ENCODE measurements at places on chromosomes 5 and 9.

DNA sequence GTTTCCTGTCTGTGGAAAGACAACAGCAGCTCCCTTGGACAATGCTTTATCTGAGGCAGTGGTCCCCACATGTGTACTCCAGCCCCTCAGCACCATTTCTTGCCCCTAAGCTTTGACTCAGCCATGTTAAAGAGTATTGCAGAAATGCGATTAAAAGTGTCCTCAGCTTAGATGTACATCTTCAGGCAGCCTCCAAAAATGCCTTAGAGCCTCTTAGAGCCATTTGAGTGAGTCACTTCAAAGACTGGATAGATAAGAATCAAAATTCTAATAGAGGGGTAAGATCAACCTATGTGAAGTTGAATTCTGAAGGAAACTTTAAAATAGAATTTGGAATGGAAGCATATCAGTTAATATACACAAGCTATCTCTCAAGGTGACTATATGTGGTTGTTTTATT is 296.3 kb downstream of the ADAMTS6 start:
- DNase-seq, result no peak

DNA sequence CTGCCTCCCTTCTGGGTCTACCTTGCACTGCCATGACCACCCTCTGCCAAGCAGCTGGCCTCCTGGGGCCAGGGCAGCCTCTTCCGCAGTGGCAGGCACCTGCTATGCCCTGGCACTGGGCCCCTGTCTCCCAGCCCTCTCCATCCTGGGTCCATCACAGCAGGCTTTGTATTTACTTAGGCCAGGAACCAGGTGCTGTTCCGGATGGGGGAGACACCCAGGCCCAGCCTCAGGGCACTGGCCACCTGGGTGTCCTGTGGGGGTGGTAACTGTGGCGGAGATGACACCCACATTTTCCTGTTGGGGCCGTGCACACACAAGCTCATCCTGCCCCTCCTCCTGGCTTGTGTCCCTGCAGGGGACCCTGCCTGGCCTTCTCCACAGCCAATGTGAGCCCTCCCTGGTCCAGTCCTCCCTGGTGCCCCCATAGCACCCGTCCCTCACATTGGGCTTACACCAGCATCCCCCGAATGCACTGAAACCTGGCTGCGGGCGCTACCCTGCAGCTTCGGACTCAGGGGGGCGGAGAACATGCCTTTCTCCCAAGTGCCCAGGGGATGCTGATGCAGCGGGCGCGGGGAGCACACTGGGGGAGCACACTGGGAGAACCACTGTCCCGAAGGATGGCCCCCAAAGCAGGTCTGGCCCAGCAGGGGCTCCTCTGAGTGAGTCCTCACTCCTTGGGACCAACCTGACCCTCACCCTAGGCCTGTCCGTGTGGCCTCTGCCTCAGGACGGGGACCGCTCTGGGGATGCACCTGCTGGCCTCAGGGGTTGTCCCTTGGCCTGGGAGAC is 17.9 kb downstream of the FAM163B start:
- no peak for DNase-seq

DNA sequence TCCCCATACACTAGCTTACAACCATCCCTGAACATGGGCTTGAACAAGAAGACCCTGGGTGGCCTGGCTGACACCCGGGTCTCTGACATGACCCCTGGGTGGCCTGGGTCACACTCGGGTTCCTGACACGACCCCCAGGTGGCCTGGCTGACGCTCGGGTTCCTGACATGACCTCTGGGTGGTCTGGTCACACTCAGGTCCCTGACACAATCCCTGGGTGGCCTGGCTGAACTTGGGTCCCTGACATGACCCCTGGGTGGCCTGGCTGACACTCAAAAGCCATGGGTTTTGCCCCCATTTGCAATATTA is 38.0 kb downstream of the PRRT1B start:
- no peak for DNase-seq

- no peak for DNase-seq
Measured at GRCh38 chr9:25677301-25678146, 720 bp downstream of the TUSC1 start.

DNA sequence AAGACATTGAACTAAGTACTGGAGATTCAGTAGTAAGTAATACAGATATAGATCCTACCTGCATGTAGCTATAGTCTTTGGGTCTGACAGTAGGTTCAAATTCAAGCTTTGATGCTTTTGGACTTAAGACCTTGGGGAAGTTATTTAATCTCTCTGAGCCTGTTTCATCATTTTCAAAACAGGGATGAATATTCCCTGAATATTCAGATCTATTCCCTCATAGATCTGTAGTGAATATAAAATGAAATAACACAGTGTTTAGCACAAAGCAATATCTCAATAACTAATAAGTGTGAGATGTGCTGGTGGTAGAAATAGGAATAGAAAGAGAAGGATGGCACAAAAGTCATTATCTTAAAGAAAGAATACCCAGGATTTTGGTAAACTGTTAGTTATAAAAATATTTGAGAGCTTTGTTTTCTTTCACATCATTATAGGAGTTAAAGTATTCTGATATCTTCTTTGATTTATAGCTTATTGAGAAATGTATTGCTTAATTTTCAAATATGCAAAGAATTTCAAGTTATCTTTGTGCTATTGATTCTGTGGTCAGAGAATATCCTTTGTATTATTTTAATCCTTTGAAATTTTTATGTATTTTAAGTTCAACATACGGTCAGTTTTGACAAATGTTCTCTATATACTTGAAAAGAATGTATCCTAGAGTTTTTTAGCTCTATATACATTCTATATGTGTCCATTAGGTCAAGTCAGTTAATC is 11.4 kb upstream of the RANBP3L start:
- DNase-seq, result no peak

DNA sequence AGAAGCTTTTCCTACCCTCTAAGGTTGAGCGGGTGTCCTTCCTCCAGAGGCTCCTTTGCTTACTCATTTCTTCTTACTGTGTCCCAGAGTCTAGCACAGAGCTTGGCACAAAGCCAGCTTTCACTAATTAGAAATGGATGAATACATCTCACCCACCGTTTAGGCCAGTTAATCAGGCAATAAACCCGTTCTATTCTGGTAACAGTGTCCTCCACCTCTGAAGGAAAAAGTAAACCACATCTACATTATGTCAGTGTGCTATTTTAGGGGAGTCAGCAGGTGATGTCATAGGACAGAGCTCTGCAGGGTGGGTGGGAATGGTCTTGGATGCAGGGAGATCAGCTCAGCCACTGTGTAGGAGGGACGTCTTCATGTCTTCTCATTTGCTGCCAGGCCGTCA is 109.2 kb downstream of the OSTF1 start:
- no peak for DNase-seq

DNA sequence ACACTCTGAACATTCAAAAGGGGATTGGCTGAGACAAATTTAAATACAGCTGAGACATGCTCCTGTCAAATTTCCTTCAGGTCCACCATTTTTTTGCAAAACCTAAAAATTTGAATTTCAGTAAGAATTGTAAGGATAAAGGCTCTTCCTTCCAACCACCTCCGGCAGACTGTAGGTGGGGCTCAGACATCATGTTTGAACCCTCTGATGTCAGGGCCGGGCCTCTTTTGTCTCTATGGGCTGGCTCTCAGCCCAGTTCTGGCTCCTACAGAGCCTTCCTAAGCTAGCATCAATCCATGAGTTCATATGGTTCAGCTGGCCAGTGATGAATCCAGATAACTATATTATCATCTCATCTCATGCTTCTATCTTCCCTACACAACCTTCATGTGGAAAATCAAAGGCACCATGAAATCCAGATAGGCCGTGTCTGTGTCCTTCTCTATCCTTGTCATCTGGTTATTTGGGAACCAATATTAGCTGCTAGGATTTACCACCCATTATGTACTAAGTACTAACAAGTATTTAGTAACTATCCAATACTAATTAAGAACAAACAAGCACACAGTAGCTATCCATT is 44.2 kb downstream of the NIPSNAP3B start:
- DNase-seq, result no peak

DNA sequence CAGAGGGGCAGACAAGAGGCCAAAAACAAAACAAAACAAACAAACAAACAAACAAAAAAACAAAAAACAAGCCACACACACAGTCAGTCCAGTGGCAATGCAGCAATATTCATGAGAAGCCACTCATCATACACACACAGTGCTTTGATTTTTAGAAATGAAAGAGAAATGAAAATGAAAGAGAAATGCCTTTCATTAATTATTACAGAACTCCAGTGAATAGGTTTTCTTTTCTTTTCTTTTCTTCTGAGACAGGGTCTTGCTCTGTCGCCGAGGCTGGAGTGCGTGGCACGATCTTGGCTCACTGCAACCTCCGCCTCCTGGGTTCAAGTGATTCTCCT is 36.9 kb downstream of the SPRY4 start:
- DNase-seq, result peak; percentile 12

- no peak for DNase-seq
Measured at GRCh38 chr5:130724658-130725057, 440.4 kb downstream of the HINT1 start.

- no peak for DNase-seq
Measured at GRCh38 chr5:40594811-40595210, 84.9 kb upstream of the PTGER4 start.

GRCh38 chr5:3145641-3146040 is 394.2 kb upstream of the IRX2 start:
- no peak for DNase-seq

GRCh38 chr5:136998854-136999357 is 500.2 kb downstream of the SPOCK1 start:
- DNase-seq, result no peak

- DNase-seq, result no peak
Measured at GRCh38 chr5:2981035-2981434, 229.6 kb upstream of the IRX2 start.

DNA sequence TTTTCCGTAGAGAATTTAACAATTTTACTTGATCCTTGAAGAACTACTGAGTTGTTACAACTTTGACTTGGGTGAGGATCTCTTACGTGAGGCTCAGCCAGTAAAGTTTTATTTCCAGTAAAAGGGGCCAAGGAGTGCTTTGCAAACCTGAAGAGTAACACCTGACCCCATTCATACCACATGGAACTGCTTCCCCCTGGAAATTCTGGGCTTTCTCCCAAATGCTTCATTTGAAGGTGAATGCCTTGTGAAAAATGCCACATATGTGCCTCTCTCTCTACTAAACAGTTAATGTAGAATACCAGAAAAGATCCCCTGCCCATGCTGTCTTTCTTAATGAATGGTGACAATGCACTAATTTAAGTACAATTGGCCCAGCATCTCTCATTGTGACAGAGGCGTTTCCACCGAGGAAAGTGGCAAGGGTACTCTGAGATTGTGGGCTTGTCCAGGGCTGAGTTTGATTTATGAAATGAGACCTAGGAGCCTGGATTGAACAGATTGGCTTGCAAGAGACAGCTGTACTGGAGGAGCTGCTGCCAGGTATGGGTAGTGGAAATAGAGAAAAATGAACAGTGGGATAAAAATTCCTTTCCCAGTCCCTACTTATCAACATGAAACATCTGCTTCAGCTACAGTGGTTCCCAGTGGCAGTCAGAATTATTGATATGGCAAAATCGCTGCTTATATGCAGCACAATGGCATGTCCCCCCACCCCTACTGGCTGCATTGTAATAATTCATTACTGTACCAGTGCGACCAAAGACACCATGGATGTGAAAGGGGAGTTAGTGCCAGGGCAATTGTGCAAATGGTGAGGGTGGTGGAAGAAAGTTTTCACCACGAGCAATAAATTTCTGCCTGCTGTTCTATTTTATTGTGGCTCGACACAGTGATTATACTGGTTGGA is 843.7 kb upstream of the WWC1 start:
- no peak for DNase-seq

DNA sequence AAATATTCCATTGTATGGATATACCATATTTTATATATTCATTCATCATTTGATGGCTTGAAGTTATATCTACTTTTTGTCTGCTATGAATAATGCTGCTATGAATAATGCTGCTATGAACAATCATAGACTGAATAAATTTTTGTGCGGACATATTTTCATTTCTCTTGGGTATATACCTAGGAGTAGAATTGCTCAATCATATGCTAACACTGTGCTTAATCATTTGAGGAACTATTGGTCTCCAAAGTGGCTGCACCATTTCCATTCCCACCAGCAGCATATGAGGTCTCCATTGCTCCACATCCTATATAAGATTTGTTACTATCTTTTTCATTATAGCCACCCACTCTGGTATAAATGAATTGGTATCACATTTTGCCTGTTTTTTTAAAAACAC is 18.3 kb upstream of the TEK start:
- no peak for DNase-seq

- no peak for DNase-seq
Measured at GRCh38 chr9:17942498-17942897, 363.6 kb downstream of the SH3GL2 start.

DNA sequence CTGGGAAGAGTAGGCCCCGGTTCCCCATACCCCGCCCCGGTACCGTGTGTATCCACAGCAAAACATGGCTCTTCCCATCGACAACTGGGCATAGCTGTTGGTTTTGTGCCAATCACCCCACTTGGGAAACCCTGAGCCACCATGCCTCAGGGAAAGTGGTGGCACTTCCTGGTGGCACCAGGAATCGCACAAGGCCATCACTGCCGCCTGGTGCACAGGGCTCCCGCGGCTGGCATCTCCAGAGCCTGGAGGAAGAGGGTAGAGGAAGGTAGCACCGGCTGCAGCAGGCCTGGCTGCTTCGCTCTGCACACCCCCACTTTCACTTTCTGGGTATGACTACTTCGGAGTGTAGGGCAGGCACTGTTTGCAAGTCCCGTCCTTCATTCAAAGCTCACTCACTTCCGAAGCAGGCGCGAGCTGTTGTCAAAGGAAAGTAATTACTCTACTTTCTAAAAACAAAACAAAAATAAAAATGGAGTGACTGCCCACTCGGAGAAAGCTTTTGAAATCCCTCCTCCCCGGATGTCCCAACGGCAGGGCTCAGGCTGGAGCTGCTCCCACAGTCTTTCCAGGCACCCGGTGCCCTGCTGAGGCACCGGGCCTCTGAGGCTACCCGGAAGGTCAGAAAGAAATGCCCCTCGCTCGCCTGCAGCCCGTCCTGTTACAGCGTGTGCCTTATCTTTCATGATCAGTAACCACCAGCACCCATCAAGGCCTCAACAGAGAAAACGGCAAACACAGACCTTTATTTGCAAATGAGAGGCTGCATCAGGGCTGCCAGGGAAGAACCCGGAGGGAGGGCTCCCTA is 2.0 kb downstream of the BRD3 start:
- peak; percentile 73 for DNase-seq

GRCh38 chr9:137083394-137084004 is 3.3 kb upstream of the MAN1B1 start:
- DNase-seq, result no peak

- no peak for DNase-seq
Measured at GRCh38 chr5:174293006-174293405, 247.5 kb downstream of the NSG2 start.

All from GM18507 (cell line).